Omental fat pad (tissue), 4 donors: ENCODE measurements at places on chromosomes 16 and 17.

DNA sequence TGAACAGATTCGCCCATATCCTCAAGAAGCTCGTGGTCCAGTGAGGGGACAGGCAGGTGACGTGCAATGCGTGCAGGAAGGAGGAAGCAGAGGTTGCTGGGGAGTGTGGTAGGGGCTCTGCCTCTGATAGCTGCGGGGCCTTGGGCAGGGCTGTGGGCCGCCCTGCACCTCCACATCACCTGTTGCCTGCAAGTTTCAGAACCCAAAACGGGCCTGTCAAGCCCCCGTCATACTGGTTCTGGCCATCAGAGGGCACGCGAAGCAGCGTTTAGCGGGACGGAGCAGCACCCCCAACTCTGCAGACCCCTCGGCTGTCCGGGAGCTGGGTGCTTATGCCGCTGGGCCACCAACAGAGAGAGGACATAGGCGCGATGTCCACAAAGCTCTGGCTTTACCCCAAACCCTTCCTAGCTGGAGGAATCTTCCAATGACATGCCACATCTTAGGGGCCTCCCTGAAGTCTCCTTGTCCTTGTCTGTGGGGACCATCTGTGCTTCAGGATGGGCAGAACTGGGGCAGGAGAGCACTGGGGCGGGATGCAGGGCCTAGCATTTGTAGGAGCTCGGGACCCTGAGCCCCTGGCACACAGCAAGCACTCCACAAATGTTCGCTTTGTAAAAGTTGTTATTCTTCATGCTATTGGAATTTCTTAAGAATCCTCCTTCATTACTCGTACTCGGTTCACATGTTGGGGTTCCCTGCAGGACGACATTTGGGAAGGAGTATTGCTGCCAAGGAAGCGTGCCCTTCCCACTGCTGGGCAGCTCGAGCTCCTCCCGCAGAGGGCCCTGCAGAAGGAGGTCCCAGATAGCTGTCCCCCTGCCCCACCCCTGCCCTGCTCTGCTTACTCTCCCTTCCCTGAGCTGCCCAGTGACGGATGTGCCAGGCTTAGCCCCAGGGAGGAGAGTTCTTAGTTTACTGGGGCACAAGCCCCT, 64.3 kb downstream of the CNGB1 start:
- DNase-seq, result no peak

DNA sequence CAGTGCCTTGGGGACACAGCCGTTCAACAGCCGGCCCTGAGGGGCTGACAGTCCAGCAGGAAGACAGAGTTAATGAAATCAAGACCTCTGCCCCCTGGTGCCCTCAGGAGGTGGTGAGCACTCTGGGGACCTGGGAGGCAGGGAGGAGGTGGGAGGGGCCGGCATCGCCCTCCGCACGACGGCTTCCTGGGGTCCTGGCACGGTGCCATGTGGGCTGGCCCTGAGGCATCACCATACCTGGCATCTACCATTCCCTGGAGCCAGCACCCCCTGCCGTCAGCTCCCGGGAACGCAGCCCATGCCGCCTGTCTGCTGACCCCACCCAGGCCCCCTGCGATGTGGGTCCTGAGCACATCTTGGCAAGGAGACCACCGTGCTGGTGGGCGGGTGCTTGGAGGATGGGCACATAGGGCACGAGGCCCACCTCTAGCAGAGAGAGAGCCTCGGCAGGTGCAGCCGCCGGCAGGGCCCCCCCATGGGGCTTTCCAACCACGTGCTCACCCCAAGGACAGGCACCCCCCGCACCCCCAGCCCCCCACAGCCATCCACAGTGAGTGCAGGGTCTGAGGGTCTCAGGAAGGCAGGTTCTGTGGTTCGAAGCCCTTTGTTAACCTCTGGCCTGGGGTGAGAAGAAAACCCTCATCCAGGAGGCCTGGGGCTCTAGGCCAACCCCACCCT, 52.5 kb downstream of the ZFPM1 start:
- DNase-seq, result peak; percentile 76

- DNase-seq, result peak; percentile 73
These were observed at the start of gene MKS1 for GRCh38 chr17:58219007-58219788. MKS1 (minus strand) TSS chr17:58219255; CDS start chr17:58219230, 25 bp downstream.

DNA sequence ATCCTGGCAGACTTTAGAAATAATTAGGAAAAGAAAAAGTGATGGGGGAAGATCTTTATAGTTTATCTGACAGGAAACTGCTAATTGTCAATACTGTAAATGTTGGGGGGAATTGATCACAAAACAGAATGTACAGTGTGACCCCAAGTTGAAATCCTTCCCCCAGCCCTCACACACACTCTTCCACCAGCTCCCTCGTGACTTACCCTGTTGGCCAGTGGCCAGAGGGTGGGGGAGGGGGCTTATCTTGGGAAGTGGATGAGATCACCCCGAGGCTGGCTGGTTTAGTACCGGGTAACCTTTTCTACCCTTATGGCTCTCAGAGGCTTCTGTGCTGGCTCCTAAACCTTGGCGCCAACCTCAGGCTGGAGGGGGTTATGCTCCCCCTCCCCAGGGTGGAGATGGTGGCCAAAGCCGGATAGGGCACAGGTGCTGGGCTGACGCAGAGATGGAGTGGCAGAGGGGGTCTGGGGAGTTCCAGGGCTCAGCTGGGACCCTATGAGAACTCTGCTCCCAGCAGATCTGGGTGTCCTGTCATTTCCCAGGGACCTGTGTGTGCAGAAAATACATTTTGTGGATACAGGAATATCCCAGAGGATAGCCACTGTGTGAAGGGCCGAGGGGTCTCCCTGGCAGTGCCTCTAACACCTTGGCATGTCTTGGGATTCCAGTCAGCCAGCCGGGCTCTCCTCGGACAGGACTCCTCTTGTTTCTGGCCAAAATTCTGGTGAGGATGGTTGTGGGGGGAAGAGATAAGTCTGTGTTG, 18.6 kb downstream of the CDH16 start:
- DNase-seq, result peak; percentile 86
